ENCODE measurements at places on chromosomes 2 and 18.
A peak's percentile ranks its signal among the peaks of the same experiment; 100 is the strongest.

GRCh38 chr2:24873619-24874018 is 46.4 kb downstream of the ADCY3 start:
- DNase-seq = no peak

DNA sequence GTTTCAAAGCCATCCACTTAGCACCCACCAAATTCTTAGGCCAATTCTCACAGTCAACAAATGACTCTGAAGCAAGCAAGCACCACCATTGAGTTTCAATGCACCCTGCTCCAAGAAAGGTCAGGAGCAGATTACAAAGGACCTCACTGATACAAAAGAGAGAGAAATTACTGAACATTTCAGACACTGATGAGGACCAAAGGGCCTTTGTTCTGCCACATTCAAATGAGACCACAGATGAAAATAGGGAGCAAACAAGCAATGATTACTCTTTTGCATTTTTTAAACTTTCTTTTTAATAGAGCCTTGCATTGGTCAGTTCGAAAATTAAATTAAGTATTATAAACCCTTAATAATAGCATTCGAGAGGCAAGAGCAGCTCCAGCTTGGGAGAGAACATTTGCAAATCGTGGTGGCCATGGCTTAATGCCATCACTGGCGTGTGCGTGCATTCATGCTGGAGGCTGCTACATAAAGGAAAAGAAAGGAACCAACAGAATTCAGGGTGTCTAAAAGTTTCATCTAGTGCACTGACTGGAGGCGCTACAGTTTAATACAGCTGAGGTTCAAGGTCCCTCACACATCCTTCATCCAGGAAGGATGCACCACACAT is 87.5 kb downstream of the KLF7 start:
- no peak for DNase-seq

DNA sequence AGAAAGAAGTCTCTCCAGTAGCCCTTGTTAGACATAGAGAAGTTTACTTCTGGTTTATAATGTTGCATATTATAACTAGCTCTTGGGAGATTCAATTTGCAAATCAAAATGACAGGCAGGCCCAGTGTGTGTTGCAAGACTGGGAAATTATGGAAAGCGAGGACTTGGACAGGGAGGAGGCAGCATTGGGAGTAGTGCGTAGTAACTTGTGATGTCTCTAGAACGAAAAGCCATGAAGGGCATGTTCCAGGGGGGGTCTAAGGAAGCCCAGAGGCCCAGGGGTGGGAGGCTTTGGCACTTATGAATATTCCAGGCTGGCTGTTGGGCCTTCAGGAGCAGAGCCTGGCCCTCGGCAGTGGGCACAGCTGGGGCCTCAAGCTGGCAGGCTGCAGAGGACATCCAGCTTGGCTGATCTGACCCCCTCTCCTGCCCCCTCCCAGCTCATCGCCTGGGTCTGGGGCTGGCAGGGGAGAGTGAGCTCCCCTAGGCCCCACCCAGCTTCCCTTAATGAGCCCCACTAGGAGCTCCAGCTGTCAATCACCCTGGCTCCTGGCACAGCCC is 55.3 kb upstream of the TCF7L1 start:
- DNase-seq = no peak

GRCh38 chr2:200466425-200467418 is 43.1 kb downstream of the KCTD18 start:
- peak; percentile 17 for DNase-seq

DNA sequence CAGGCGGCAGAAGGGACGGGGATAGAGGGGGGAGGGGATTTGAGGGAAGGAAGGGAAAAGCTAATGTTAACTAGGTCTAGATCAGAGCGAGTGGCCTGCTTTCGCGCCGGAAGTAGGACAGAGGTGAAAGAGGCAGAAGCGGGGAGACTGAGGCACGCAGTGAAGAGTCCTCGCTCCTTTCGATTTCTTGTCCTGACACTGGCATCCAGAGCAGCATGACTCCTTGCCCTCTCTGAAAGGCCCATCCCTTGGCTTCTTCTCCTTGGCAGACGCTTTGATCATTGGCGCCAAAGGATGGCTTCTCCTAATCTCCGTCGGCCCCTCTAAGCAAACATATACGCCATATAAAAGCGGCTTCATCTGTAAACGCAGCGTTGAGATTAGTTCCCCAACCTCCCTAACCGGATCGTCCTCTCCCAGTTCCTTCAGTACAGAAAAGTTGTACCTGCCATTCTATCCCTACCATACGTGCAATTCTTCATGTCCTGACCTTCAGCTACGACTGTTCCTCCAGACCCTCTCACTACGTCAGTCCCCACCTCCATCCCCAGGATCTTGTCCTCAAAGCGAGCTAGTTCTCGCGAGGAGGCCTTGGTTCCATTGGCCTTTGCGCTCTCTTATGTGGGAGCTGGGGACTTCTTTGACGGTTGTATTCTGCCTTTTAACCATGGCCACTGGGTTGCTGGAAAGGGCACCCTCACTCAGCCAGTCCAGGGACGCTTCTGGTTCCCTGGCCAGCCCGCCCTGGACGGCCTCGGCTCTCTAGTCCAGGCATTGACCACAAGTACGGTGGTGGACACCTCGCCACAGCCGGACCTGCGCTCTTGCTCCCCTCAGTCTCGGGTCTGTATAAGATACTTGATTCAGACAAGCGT is 857 bp upstream of the NEUROD1 start:
- DNase-seq = no peak

- no peak for DNase-seq
These were observed 194.9 kb upstream of the HAAO start for GRCh38 chr2:42987112-42987922.

DNA sequence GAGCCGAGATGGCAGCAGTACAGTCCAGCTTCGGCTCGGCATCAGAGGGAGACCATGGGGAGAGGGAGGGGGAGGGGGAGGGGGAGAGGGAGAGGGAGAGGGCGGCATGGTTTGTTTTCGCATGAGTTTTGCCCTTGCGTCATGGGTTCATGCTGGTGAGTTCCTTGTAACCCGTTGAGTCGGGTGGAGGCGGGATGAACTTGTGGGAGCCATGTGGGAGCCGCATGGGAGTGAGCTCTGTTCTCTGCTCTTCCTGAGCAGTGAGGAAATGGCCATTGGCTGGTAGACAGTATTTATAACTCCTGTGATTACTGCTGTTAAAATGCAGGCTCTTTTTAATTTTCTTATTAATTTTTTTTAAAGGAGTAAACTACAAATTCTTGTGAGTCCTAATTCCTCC is 108.0 kb downstream of the CEP192 start:
- DNase-seq = no peak

All from stimulated activated CD4-positive, alpha-beta T cell treated with anti-CD3 and anti-CD28 coated beads, Interleukin-1b, Interleukin-23, amount 100 ng/mL, for 1 hour (primary cell).